ENCODE measurements at places on chromosomes 2 and 18.

GRCh38 chr2:156456616-156457015 is 20.4 kb downstream of the GPD2 start:
- DNase-seq = no peak

- no peak for DNase-seq
Observed at GRCh38 chr2:180516232-180516631, 464.2 kb upstream of the UBE2E3 start.

- DNase-seq = no peak
Observed at GRCh38 chr18:63051928-63052327, 267.6 kb downstream of the BCL2 start.

GRCh38 chr2:168348076-168348475 is 100.7 kb upstream of the STK39 start:
- peak; percentile 28 for DNase-seq

DNA sequence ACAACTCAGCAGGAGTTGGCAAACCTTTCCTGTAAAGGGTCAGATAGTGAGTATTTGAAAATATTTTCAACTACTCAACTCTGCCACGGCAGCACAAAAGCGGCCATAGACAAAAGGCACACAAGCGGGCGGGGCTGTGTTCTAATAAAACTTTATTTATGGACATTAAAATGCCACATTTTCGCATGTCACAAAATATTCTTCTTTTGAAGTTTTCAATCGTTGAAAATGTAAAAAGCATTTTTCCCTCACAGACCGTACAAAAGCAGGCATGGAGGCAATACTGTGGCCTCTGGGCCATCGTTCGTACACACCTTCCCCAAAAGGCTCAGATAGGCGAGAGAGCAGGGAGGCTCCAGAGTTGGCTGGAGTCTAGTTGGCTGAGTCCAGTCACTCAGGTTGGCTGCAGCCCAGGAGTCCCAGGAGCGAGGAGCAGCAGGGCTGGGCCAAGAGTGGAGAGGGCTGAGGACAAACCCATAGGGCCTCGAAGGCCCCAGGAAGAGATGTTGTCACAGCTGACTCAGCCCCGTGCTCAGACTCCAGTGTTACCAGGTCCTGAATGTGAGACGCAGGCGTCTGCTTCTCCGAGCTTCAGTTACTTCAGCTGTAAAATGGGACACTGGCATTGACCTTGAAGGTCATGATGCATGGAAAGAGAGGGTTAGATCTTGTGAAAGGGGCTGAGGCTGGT is 42.5 kb downstream of the SDC1 start:
- DNase-seq = no peak

GRCh38 chr2:82182270-82182669 is 1877.7 kb upstream of the LRRTM1 start:
- DNase-seq = no peak

GRCh38 chr2:169110419-169110818 is 41.1 kb downstream of the DHRS9 start:
- no peak for DNase-seq

- DNase-seq = no peak
Observed at GRCh38 chr2:233065954-233066470, 5.9 kb downstream of the INPP5D start.

DNA sequence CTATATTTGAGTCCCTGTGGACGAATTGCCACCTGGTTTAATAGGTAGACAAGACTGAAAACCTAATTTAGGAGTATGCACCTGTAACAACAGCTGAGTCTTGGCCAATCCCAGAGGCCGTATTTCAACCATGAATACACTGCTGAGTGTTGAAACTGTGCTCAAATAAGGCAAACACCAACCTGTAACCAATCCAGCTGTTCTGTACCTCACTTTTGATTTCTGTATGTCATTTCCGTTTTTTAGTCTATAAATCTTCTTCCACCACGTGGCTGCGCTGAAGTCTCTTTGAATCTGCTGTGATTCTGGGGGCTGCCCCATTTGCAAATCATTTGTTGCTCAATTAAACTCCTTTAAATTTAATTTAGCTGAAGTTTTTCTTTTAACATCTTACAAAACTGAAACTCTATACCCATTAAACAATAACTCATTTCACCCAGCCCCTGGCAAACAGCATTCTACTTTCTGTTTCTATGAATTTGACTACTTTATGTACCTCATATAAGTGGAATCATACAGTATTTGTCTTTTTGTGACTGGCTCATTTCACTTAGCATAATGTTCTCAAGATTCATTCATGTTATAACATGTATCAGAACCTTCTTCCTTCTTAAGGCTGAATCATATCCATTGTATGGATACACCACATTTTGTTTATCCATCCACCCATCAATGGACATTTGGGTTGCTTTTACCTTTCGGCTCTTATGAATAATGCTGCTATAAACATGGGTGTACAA is 7.5 kb upstream of the YPEL5 start:
- no peak for DNase-seq

GRCh38 chr2:134142341-134142738 is 111.5 kb upstream of the MGAT5 start:
- DNase-seq = no peak

DNA sequence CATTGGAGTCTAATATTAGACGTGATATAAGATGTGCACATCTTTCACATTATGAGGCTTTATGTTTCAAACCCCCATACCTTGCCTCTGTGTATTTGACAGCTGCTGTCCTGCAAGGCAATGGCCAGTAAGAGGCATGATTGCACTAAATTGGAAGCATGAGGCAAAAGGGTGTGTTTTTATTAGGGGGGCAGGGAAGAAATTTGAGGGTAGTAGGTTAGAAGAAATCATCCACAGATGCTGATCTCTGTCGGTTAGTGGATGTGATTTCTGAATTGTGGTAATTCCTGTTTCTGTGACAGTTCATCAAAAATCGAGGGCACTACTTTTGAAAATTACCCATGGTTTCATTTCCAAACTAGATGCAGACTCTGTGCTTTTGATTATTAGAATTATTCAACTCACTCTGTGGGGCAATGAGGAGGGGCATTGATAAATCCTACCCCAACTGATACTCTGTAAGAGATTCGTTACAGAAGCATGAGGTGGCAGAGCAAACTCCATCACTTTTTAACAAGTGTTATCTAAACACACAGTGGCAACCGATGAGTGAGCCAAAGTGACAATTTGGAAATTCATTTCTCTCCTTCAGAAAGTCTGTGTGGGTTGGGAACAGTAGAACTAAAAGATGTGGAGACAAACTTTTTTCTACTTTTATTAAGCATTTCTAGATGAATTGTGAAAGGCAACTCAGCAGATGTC is 453.0 kb downstream of the ARHGAP15 start:
- DNase-seq = no peak

GRCh38 chr2:9782197-9782719 is 61.0 kb upstream of the TAF1B start:
- no peak for DNase-seq

DNA sequence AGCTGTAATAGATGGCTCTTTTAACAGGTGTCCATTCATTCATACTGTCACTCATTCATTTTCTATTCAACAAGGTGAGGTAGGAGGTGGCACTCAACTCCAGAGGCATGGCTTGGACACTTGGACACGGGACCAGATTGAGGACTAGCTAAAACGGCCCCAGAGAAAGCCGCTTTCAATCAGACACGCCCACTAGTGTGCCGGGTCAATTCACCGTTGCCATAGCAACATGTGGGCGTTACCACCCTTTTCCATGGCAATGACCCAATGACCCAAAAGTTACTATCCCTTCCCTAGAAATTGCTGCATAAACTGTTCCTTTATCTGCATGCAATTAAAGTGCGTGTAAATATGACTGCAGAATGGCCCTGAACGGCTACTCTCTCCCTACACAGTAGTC is 49.2 kb upstream of the LGALSL start:
- no peak for DNase-seq

- no peak for DNase-seq
Observed at GRCh38 chr2:70988151-70988550, 6.5 kb downstream of the TEX261 start.

DNA sequence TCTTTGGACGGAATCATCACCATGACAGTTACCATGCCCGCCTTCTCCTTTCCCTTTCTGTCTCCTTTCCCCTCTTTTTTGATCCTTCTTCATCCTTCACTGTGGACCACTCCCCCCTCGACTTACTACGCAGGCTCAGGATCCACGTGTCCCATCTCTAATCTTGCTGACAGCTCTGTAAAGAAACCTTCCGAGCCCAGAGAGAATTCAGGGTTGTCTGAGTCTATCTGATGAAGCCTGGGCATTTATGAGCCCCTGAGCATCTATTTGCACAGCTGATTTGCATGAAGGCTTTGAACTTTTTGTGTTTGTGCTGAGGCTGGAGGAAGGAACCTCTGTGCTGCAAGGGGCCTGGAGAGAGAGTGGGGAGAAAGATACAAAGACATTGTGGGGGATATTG is 50.7 kb downstream of the CIB4 start:
- no peak for DNase-seq

GRCh38 chr2:70904371-70905216 is 31.1 kb upstream of the ATP6V1B1 start:
- DNase-seq = no peak

DNA sequence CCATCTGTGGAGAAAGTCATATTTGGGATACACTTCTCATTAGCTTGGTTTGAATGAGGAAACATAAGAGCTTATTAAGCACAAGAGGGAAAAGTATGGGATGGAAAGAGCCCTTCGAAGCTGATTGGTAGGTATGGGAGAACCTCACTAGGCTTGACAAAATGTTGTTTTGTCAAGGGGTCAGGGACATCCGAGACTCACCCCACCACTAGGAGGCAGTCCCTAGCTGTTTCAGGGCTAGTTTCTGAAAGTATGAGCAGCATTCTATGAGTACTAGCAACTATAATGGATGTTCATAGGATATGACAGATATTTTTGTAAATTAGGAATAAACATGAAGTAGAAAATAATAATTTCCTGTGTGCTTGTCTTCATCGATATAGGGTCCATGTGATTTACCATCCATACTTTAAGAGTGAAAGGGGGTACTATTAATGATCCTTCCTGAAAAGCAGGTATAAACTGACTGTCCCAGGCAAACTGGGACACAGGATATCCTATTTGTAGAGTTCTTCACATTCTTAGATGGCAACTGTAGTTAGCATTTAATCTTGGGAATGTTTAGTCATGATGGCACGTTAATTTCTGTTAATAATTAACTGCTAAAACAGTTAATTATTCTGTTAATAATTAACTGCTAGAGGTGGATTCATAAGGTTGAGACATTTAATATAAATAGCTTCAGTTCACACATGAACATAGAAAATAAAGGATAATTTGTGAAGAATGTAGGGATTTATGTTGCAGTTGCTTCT is 28.4 kb downstream of the OTX1 start:
- peak; percentile 13 for DNase-seq

DNA sequence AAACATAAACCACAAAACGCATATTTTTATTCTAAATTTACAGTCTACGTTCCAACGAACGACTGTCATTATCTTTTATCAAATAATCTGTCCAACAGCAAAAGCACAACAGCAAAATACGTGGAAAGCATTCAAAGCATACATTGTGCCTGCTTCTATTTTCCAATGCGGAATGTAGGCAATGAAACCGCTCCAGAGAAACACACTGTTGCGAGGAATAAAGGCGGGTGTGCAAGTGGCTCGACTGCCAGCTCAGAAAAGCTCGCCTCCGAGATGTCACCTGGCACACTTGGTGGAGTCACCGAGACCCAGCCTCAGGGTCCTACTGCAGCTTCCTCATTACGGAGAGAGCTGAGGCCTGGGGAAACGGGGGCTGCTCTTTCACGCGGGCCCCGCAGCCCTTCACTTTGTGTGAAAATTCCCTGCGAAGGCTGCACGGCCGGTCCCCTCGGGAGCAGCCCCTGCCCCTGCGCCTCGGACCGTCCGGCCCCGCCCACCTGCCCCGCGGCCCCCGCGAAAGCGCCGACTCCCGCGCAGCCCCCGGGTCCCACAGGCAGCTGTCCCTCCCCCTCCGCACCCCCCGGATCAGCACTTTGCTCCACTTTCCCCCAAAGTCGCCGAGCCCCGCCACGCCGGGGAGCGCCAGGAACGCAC is 752 bp downstream of the MGAT4A start:
- DNase-seq = peak; percentile 42

GRCh38 chr2:150255528-150255927 is 231.9 kb downstream of the RND3 start:
- no peak for DNase-seq

GRCh38 chr2:148829618-148830017 is 45.4 kb upstream of the KIF5C start:
- DNase-seq = no peak

GRCh38 chr2:109333414-109334210 is 204.6 kb downstream of the SH3RF3 start:
- no peak for DNase-seq

GRCh38 chr2:58856100-58856499 is 615.0 kb upstream of the FANCL start:
- no peak for DNase-seq

DNA sequence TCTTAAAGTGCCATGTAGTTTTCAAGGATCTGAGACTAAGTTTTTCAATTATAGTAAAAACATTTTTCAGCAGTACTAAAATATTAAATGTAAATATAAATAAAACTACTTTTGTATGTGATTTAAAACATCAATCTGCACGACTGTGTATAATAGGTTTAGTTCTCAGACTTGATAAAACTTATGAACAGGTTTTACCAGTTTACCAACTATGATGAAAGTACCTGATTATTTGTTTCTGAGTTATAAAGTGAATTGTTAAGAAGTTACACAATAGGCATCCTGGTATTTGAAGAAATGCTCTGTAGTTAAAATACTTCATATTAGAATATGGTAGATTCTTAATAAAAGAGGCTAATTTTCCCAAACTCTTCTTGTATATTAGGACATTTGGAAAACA is 14.8 kb downstream of the RELCH start:
- no peak for DNase-seq

DNA sequence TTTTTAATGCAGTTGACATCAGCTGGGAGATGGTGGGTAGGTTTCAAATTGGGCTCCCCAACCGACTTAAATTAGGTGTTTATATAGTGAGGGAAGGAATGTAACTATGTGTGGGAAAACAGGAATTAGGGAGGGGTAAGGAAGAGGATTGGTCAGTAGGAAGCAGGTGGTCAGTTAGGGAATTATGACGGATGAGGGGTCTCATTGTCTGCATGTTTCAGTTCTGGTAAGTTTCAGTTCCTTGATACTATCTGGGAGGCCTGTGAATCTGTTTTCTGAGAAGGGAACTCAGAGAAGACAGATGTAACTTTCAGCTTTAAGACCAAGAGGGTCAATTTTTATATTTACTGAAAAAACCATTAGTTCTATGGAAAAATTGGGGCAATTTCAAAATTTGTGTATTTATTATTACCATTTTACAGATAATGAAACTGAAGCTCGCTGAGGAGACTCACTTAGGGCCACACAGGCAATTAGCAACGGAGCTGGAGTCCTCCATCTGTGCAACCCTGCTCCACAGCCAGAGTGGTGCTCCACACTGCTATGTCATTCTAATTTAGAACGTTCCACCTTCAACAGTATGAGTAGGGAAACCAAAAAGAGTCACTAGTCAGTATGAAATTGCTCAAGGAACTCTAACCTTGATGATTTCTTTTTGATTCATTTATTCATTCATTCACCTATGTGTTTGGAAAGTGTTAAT is 36.0 kb upstream of the CCDC195 start:
- no peak for DNase-seq

- no peak for DNase-seq
Observed at GRCh38 chr2:72813841-72814240, 12.0 kb downstream of the EXOC6B start.

Measured in NCI-H1694 treated with DMSO at 0.1 percent for 48 hours (cell line).